ENCODE measurements at places on chromosomes 2 and 18.

DNA sequence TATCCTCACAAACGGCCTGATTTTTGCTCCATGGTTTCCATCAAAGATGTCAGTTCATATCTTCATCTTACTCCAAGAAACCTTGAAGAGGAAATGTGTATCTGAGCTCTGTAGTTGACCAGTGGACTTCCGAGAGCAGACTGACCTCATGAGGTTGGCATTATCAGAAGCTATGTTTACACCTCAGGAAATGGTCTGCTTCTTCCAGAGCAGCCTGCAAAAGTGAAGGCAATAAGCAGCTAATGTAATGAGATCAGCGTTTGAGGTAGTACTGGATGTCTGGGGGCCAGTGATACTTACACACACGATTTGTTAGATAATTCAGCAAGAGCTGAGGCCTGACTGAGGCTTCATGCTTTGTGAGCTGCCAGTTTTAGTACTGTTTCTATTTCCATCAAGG lies 189.7 kb downstream of the LRRTM1 start:
- DNase-seq: no peak

DNA sequence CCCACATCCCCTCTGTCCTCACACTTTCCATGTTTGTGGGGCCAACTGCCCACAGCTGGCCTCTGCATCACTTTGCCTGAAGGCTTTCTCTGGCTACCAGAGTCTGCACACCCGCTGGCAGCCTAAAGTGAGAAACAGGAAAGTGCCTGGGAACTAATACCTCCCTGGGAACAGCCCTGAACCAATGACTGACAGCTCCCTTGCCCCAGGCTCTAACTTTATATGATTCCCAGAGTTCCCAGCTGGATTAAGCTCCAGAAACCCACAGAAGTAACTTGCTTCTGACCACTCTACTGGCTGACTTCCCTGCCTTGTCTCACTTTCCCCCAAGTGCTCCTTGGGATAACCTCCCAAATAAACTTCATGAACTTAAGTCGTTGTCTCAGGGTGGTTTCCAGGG lies 159.6 kb upstream of the LMAN1 start:
- no peak for DNase-seq

- no peak for DNase-seq
Observed at GRCh38 chr2:111105926-111106325, 14.8 kb upstream of the BCL2L11 start.

DNA sequence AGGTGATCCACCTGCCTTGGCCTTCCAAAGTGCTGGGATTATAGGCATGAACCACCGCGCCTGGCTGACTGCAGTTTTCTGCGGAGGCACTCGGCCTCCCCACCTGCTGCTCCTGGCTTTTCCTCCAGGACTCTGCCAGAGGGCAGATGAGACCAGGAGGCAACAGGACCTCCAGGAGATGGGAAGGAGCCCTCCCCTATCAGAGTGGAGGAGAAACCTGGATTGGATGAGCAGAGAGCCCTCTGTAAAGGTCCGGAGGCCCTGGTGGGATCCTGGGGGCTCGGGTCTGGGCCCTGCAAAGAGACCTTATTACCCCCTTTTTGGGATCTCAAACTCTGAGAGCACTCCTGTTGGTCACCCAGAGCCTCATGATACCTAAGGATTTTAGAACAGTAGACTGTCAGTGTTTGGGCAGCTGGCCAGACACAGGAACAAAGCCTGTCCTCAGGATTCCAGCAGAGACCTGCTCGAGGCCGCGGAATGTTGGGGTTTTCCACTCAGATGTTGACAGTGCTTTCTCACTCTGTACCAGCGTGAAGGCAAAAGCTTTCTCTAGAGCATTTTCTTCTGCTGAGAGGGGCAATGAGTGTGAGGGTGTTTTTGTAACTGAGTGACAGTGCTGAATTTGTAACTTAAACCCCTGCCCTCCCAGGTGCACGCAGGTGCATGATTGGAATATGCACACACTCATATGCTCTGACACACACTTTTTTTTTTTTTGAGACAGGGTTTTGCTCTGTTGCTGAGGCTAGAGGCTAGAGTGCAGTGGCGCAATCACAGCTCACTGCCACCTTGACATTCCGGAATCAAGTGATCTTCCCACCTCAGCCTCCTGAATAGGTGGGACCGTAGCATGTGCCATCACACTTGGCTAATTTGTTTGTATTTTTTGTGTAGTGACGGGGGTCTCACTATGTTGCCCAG lies 48.4 kb downstream of the NPPC start:
- no peak for DNase-seq

DNA sequence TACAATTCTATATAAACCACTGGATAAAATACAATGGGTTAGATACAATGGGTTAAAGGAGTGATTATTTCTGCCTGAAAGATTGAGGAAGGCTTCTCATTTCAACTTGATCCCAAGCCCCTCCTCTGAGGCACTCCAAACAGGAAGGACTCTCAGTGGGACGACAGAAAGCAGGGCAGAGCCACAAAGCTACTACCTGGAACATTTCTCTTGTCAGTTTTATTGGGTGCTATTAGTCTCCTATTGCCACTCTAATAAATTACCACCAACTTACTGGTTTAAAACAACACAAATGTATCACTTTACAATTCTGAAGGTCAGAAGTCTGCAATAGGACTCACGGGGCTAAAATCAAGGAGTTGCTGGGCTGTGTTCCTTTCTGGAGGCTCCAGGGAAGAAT lies 146.7 kb downstream of the MREG start:
- no peak for DNase-seq

GRCh38 chr2:240156435-240157146 lies 16.1 kb upstream of the OTOS start:
- no peak for DNase-seq

- DNase-seq: peak; percentile 36
Observed at GRCh38 chr2:161104054-161104553, 56.1 kb upstream of the TANK start.

DNA sequence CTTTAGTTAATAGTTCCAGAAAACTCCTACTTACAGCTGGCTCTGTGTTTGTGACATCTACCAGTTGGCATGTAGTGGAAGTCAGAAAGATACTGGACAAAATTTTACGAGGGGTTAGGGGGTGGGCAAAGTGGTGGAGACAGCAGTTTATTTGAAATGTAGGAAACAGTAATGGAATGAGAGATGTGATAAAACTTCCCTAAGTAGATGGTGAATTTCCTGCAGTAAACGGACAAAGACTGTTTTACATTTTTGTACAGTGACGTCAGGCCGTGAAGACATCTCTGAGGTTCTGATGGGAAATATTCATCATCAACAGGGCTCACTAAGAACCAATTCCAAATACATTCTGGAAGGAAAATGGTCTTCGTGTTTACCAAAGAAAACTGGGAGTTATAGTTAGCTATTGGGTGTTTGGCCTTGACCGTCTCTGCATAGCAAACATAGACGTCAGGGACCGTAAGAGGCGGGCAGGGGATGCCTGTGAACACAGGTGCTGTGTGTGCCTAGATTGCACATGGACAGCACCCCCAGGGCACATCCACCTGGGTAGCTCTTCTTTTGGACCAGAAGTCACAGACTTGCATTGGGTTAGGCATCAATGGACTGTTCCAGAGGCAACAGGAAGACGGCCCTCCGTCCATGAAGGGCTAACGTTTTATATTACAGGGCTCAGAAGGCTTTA lies 131.5 kb downstream of the ZNF516 start:
- no peak for DNase-seq

DNA sequence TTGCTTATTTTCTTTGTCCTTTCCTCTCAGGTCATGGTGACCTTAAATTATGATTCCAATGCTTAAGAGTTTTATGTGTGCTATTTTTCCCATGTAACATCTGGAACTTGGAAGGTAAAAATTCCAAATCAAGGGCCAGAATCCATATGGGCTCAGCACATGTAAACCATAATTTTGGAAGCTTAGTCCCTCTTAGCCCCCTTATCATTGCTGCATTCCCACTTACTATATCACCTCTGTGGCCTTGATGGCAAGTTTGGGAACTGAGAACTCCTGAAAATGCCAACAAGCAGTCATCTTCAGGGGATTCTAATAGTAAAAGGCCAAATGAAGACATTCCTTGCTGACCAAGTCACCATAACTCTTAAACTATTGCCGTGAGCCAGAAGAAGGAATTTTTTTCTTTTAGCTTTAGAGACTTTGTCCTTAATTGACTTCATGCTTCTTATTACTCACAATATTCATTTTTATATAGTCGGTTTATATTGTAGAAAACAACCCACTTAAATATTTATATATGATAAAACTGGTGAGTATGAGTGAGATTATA lies 251.4 kb downstream of the SLC8A1 start:
- DNase-seq: no peak

DNA sequence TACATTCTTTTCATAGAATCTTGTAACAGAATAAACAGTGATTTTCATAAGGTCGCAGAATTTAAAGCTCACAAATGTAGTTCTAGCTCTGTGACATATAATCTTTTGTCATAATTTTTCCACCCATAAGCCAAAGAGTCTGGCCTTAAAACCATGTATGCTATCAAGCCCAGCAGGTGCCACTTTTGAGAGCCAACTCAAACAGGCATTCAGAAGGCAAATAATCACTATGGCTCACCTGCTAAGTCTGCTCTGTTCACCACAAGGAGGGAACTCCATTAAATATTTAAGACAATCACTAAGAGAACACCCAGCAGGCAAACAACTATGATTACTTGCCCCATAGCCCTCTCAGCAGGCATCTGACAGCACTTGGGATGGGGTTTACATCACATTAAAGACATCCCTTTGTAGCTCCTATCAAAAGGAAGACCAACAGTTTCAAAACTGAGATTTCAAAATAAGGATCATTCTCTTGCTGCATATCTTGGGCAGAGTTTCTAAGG lies 241.6 kb downstream of the PDE11A start:
- no peak for DNase-seq
